ENCODE measurements at places on chromosomes 6 and 20.

DNA sequence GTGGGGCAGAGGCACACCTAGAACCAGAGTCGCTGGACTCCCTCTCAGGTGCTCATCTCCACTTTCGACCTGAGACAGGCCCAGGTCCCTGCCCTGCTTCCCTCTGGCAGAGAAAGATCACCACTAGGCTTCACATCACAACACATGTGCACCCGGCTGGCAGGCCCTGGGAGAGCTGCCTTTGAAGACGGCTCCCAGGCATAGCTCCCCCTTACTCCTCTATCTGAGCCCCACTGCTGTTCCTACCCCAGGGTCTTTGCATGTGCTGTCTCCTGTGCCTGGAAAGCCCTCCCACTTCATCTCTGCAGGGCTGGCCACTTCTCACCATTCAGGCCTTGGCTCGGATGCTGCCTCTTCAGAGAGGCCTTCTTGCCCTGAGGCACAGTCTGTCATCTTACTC is 89.2 kb downstream of the NOL4L start:
- DNase-seq = no peak

DNA sequence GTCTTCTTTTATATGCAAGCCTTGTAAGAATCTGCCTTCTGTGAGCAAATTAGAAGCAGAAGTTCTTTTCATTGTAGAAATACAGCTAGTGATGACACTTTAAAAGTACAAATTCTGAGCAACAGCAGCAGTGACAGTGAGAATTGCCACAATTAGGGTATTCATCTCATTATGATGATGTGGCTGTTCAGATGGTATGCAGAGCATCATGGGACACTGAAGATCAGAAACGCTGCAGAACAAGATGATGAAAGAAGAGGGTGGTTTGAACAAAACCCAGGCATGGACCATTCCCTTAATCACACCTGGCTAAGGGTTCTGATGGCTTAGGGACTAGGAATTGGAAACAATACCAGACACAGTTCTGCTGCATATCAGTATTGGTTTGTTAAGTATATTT is 312.7 kb upstream of the TBX18 start:
- no peak for DNase-seq

- DNase-seq = no peak
Measured at GRCh38 chr6:9204171-9204570, 768.8 kb upstream of the SLC35B3 start.

GRCh38 chr6:138107078-138107751 is at the start of gene PERP:
TSS of gene PERP (minus strand) at chr6:138107419. CDS start at chr6:138107340, 79 bp downstream.
- peak; percentile 47 for DNase-seq

DNA sequence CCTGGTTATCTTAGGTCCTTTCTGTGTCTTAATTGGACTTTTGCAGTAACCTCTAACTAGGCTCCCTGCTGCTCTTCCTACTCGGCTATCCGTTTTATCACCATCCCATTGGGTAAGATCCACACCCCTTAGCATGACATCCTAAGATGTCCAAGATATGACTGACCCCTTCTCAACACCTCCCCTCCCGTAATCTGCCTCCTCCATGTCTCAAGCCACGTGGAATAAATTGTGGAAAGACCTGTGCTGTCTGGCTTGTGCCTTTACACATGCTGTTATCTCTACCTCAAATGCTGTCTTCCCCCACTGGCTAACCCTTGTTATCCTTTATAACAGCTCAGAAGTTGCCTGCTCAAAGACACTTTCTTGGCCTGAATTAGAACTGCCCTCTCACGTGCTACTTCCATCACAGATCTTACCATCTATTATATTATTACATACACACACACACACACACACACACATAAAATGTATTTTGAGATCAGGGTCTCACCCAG is 26.5 kb downstream of the EIF2S2 start:
- DNase-seq = no peak

All from stimulated activated CD8-positive, alpha-beta memory T cell treated with anti-CD3 and anti-CD28 coated beads, Interleukin-7, amount 100 ng/mL, for 1 hour (primary cell).